NCI-H187 (cell line): ENCODE measurements at places on chromosomes 7 and 10.

- DNase-seq, result no peak
These were observed 81.9 kb downstream of the BMPER start for GRCh38 chr7:33986951-33987947.

- DNase-seq, result no peak
These were observed 17.9 kb downstream of the RTKN2 start for GRCh38 chr10:62250594-62251198.

DNA sequence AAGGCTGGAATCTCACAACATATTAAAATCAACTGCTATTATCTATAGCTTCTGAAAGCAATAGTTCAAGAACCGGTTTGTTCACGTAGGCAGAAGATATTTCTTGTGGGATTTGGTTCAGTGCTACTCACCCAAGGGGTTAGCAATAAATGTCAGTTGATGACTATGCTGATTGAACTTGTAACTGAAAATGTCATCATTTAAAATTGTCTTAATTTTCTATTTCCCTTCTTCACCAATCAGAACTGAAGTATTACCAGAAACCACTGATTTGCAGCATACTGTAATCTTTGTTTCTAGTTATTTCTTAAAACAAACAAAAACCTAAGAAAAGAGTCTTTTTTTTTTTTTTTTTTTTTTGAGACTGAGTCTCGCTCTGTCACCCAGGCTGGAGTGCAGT, 46.1 kb downstream of the CPEB3 start:
- no peak for DNase-seq

- no peak for DNase-seq
These were observed 15.9 kb downstream of the GUSB start for GRCh38 chr7:65966146-65966545.

GRCh38 chr7:36440880-36441279, 51.2 kb downstream of the ANLN start:
- no peak for DNase-seq

- no peak for DNase-seq
These were observed 215.5 kb downstream of the LRRTM3 start for GRCh38 chr10:67141300-67141699.

DNA sequence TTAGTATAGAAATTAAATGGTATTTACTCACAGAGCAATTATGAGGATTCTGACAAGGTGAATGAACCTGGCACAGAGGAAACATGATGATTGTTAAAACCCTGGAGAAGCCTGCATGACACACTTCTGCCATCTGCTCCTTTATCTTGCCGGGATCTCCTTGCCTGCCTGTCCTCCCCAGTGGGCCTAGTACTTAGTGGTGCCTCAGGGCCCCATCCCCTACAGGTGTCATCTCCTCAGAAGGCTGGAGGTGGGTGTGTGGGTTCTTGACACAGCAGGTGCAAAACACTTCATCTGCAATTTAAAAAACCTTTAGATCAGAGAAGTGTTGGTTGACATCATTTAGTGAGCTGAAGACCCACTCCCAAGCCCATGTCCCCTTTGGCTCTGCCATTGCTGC, 261.2 kb downstream of the ADRA2A start:
- DNase-seq, result peak; percentile 9

DNA sequence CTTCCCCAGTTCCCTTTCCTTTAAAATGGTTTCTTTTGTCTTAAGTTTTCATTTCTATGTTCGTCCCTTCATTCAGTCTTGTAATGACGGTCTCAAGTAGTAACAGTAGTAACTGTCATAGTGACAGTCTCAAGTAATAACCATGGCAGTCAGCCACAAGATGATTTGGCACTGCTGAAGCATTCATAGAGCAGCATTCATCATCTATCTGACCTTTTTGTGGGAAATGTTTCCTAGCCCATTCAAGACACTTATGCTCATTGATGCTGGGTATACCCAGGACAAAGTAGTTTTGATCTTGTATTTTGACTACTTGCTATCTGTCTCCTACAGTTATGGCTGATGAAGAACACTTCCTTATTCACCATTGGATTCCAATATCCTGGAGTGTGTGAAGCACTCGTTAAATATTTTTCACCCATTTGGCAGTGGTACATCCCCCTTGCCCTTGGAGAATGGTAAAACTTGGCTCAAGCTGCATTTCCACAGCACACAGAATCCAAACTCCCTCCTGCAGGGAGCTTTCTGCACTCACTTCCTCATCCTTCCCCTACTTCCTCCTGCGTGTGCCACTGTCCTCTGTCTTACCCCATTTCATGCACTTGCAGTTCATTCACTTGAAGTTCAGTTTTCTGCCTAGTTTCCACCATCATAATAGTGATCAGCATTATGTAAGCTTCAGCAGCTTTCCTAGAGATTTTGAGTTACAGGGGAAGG, 19.0 kb downstream of the GIMAP4 start:
- DNase-seq, result no peak

DNA sequence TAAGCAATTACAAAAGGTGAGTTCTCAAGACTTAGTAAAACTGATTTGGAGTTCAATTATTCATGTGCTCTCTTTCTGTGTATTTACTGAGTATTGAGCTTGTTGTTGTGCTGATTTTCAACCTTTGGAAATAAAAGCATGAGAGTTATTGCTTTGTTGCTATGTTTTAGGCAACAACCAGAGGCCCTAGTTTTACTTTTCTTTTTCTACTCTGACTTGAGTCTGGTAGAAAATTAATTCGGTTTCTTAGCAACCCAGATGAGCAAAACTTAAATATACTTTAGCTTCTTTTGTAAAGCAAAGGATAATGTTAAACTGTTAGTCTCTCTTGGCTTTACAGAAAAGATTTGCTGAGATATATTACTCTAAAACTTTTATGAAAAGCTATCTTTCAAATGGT, 66.4 kb upstream of the SCIN start:
- no peak for DNase-seq
